HFFc6 (cell line): ENCODE measurements at places on chromosomes 16 and 17. TPM values are rescaled to one million over a fixed set of nuclear protein-coding genes. Genes with fewer than 3 reads are reported as not detected.

Gene TLCD3B
- total RNA-seq: 0.27 to 0.39 TPM (median 0.29 TPM) in 3 replicates

Gene SLX1B
- 23.2 to 30.7 TPM (median 29.0 TPM) in 3 replicates for total RNA-seq

Gene SLFN12
- total RNA-seq: 29.4 to 32.6 TPM (median 32.3 TPM) in 3 replicates

Gene ARHGAP27
- total RNA-seq: 1.8 to 2.8 TPM (median 2.5 TPM) in 3 replicates

Gene CCDC200
- not detected in 3 replicates for total RNA-seq

Gene SLC13A2
- not detected in 3 replicates for total RNA-seq

Gene AGRP
- not detected in 3 replicates for total RNA-seq

Gene METTL23
- total RNA-seq: 30.3 to 32.6 TPM (median 32.4 TPM) in 3 replicates

Gene CRHR1
- total RNA-seq: not detected in 3 replicates

Gene TEKT5
- total RNA-seq: not detected in 3 replicates

Gene ACLY
- total RNA-seq: 271 to 315 TPM (median 281 TPM) in 3 replicates

Gene CACNA1H
- 0.05 TPM in 1 of 3 replicates, not detected in the others for total RNA-seq

Gene DNAI2
- not detected in 2 replicates for total RNA-seq

Gene GSG1L
- total RNA-seq: not detected in 3 replicates

Gene NPIPA5
- total RNA-seq: 0.24 to 0.85 TPM (median 0.26 TPM) in 3 replicates

Gene MYADML2
- total RNA-seq: not detected in 3 replicates

Gene CDYL2
- 14.0 to 22.5 TPM (median 15.1 TPM) in 3 replicates for total RNA-seq

Gene HSD3B7
- total RNA-seq: 16.6 to 23.3 TPM (median 17.5 TPM) in 3 replicates

Gene CASKIN1
- 0.05 to 1.6 TPM (median 0.09 TPM) in 3 replicates for total RNA-seq

Gene TBC1D3G
- not detected in 3 replicates for total RNA-seq

Gene ZNF385C
- not detected in 3 replicates for total RNA-seq

Gene TM4SF5
- not detected in 3 replicates for total RNA-seq

Gene KRT222
- total RNA-seq: not detected in 3 replicates

Gene CNGB1
- total RNA-seq: not detected in 3 replicates

Gene P2RX1
- total RNA-seq: not detected in 3 replicates

Gene SMIM36
- not detected in 2 replicates for total RNA-seq

Gene HBQ1
- total RNA-seq: 0.48 to 0.49 TPM in 2 of 3 replicates, not detected in the other

Gene HES7
- 0.24 to 0.60 TPM (median 0.28 TPM) in 3 replicates for total RNA-seq

Gene CDK3
- 2.1 TPM in 2 replicates for total RNA-seq

Gene TPPP3
- total RNA-seq: 0.21 TPM in 1 of 3 replicates, not detected in the others

Gene GAN
- 5.6 to 7.9 TPM (median 7.4 TPM) in 3 replicates for total RNA-seq

Gene TRPV2
- 2.9 to 20.6 TPM (median 4.4 TPM) in 3 replicates for total RNA-seq

Gene ACE
- total RNA-seq: 1.6 to 2.5 TPM (median 1.7 TPM) in 3 replicates

Gene MINK1
- 67.7 to 79.9 TPM (median 75.8 TPM) in 3 replicates for total RNA-seq

Gene VASN
- total RNA-seq: 104 to 120 TPM (median 107 TPM) in 3 replicates

Gene SULT1A1
- total RNA-seq: 0.33 to 0.57 TPM in 2 of 3 replicates, not detected in the other

Gene SGCA
- total RNA-seq: 0.46 to 0.96 TPM (median 0.91 TPM) in 3 replicates

Gene GAS2L2
- not detected in 3 replicates for total RNA-seq

Gene SREBF1
- total RNA-seq: 34.9 to 42.7 TPM (median 39.6 TPM) in 3 replicates

Gene XAF1
- total RNA-seq: 3.4 to 3.6 TPM (median 3.5 TPM) in 3 replicates

Gene PRSS33
- not detected in 2 replicates for total RNA-seq

Gene TMEM100
- 0.13 TPM in 1 of 3 replicates, not detected in the others for total RNA-seq

Gene NUPR1
- total RNA-seq: 39.7 to 70.1 TPM (median 48.2 TPM) in 3 replicates
